ENCODE measurements at places on chromosomes 11 and 22.
A peak's percentile ranks its signal among the peaks of the same experiment; 100 is the strongest.

DNA sequence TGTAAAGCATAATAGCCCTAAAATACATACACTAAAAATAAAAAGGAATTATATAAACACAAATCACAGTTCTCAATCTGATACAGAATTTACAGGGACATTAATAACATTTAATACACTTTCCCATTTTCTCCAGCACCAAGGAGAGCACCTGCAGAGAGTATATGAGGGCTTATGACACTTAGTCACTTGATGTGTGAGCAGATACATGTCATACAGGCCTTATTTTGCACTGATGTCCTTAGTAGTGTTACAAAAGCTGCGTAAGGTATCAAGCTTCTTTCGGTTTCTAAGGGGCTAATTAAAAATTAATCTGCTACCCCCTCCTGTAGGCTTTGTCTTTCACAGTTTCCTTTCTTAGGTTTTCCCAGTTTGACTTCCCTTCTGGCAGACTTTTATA lies 61.3 kb downstream of the TRIM44 start:
- DNase-seq = no peak
- no peaks in the 10 kb centered on the region for H3K4me1 ChIP-seq
- H3K36me3 ChIP-seq = peaks cover 19% of the 10 kb centered on the region

GRCh38 chr22:27258616-27259172 lies 542.9 kb downstream of the MN1 start:
- H3K27me3 ChIP-seq = no peaks in the 10 kb centered on the region
- no peaks in the 10 kb centered on the region for H3K36me3 ChIP-seq
- H3K4me3 ChIP-seq = no peak overlapping the region
- H3K27ac ChIP-seq = no peak overlapping the region

DNA sequence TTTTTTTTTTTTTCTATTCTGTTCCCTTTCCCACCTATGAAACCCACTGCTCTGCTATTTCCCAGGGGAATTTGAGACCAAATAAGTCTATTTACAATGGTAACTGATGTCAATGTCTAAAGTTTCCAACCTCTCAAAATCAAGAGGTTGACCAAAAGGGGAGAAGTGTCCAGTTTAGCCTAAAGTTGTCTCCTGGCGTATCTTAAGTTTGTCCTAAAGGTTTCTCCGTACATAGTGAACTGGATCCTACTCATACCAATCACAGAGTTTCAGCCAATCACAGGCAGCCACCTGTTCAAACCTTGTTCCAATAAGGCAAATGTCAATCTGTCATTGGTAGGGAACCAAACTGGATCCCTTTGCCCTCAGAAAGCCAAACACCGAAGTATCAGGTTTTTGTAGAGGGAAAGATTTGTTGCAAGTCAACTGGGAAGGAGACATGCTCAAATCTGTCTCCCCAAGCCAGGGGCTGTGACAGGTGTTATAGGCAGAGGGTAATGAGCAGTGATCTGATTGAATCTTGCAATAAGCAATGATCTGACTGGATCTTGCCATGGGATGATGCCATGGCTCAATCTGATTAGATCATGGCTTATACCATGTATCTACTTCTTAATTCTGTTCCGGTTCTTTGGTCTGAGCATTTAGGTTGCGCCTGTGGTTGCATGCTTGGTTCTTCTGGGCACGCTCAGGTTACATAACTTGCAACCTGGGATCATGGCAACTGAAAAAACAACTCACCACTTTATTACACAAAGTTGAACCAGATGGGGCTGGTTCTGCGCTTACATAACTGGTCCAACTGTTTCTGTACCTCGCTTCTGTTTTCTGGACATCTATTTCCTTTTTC lies 1.1 kb upstream of the VPS37C start:
- no peaks in the 10 kb centered on the region for H3K36me3 ChIP-seq
- H3K27me3 ChIP-seq = no peaks in the 10 kb centered on the region
- H3K4me1 ChIP-seq = peaks cover 21% of the 10 kb centered on the region

DNA sequence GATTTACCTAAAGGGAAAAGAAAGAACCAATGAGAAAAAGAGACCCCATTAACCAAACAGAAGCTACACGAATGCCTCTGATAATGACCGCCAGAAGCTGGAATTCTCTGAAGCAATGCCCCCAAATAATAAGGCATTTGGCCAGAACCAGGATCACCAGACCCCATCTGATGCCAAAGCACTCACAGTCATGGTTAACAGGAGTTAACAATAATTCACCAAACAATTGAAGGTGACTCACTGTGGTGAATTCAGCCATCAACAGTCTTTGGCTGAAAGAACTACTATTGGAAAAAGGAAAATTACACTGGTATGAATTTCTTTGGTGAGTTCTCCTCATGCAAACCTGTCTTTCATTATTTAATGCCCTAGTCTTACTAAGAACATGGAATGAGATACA lies 21.9 kb upstream of the NFRKB start:
- H3K36me3 ChIP-seq = peaks cover 35% of the 10 kb centered on the region
- no peaks in the 10 kb centered on the region for H3K27me3 ChIP-seq
- no peak for DNase-seq

DNA sequence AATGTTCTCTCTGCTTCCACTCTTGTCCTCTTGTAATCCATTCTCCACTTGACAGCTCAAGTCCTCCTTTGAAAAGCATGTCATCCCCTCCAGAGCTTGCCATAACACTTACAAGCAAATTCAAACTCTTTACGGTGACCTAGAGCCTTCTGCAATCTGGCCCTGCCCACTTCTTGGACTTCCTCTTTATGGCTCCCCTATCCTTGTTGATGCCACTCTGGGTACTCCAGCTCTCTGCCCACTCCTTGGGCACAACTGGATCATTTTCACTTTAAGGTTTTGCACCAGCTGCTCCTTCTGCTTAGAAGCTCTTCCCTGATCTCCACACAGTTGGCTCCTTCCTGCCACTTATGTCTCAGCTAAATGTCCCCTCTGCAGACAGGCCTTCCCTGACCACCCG lies 217.9 kb downstream of the DSCAML1 start:
- H3K4me3 ChIP-seq = no peak overlapping the region
- no peaks in the 10 kb centered on the region for H3K36me3 ChIP-seq
- H3K27ac ChIP-seq = no peak overlapping the region
- no peak for DNase-seq

- H3K27me3 ChIP-seq = no peaks in the 10 kb centered on the region
- H3K4me3 ChIP-seq = no peak overlapping the region
- H3K36me3 ChIP-seq = peaks cover 82% of the 10 kb centered on the region
Measured at GRCh38 chr11:73363147-73363546, 13.1 kb upstream of the RELT start.

- no peak overlapping the region for H3K4me3 ChIP-seq
- DNase-seq = no peak
- no peak overlapping the region for H3K27ac ChIP-seq
- no peaks in the 10 kb centered on the region for H3K27me3 ChIP-seq
- H3K4me1 ChIP-seq = no peaks in the 10 kb centered on the region
Measured at GRCh38 chr11:2355000-2355644, 22.0 kb upstream of the CD81 start.

DNA sequence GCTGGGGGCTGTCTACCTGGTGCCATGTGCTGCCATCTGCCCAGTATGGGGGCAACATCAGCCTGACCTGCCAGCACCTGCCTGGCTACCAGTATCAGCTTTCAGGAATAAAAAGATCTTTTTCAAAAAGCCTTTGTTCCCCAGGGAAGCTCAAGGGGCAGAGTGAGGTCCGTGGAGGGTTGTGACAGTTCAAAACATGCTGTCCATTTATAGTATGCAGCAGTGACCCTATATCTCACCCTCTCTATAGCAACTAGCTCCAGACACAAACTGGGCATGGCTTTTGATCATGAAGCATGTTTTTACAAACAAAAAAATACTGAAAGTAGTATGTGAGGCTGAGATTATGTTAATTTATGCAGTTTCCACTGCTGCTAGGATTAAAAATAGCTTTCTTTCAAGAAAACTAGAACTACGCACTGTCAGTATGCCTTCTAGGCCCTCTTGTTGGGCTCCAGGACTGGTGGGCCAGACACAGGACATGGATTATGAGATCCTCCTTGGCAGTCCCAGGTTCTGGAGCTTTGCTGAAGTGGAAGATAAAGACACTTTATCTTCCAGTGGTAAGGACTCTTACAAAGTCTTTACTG lies 23.4 kb downstream of the NAV2 start:
- no peak overlapping the region for H3K27ac ChIP-seq
- DNase-seq = no peak
- peaks cover 7% of the 10 kb centered on the region for H3K4me1 ChIP-seq

GRCh38 chr11:69463181-69463994 lies 18.1 kb upstream of the LINC01488 start:
- H3K36me3 ChIP-seq = no peaks in the 10 kb centered on the region
- no peak overlapping the region for H3K4me3 ChIP-seq
- H3K27ac ChIP-seq = no peak overlapping the region
- H3K4me1 ChIP-seq = no peaks in the 10 kb centered on the region

GRCh38 chr11:49208006-49208721 lies at the start of gene FOLH1:
FOLH1 (minus strand) TSS chr11:49208602; CDS start chr11:49208409, 193 bp downstream.
- H3K27ac ChIP-seq = peak within 1 kb of the TSS; percentile 43
- H3K4me3 ChIP-seq = peak within 1 kb of the TSS; percentile 46
- H3K27me3 ChIP-seq = no peaks in the 10 kb centered on the region
- peak; percentile 71 for DNase-seq
- peaks cover 5% of the 10 kb centered on the region for H3K4me1 ChIP-seq

DNA sequence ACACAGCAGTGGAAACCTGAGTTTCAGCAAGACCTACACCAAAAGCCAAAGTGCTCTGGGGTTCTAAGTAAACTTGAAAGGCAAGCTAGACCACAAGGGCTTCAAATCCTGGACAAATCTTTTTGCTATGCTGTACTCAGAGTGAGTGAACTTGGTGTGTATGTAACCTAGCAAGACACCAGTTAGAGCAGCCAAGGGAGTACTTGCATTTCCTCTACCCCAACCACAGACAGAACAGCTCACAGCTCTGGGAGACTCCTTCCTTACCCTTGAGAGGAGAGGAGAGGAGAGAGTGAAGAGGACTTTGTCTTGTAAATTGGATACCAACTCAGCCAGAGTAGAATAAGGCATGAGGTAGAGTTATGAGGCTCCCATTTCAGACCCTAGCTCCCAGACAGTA lies 71.4 kb downstream of the CTSC start:
- no peaks in the 10 kb centered on the region for H3K4me1 ChIP-seq
- no peak for DNase-seq
- no peak overlapping the region for H3K4me3 ChIP-seq

DNA sequence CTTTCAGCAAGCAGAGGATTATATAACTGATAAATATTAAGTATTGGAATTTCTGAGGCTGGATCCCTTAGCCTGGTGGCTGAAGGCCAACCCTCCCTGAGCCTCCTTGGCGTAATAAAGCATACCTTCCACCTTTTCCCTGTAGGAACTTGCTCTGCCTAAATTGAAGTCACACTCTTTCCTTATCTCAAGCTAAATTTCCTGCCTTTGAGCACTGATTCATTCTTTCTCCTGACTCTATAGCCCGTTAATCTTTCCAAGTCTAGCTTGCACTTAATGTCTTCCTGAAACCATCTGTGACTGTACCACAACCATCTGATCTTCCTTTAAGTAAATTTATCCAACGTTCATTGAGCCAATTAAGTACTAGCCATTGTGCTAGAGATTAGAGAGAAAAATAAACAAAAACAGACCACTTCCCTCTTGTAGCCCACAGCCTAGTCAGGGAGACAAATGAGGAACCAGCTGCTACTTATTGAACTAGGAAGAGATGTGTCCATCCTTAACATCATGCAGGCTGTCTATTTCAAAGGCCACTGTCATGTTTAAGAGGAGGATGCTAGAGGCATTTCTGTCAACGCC lies 62.9 kb downstream of the GRK3 start:
- peaks cover 20% of the 10 kb centered on the region for H3K4me1 ChIP-seq
- H3K36me3 ChIP-seq = no peaks in the 10 kb centered on the region
- H3K27me3 ChIP-seq = no peaks in the 10 kb centered on the region
- DNase-seq = no peak
- no peak overlapping the region for H3K27ac ChIP-seq
- H3K4me3 ChIP-seq = no peak overlapping the region

DNA sequence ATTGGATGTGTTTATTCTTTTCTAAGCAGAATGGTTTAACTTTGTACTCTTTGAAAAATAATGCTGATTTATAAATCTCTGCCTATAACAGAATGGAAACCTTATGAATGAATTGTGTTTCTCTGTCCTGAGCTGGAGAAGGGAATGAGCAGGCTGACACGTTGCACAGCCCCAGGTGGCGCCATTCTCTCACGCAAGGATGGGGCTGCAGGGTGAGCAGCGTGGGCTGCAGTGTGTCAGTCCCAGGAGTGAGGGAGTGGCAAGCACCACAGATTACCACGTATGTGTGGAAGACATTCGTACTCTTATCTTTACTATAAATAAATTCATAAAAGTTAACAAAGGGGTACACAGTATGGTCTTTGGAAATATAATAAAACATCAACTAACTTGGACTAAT lies 33.4 kb downstream of the FDX1 start:
- no peak overlapping the region for H3K27ac ChIP-seq
- H3K4me1 ChIP-seq = no peaks in the 10 kb centered on the region
- no peaks in the 10 kb centered on the region for H3K27me3 ChIP-seq
- H3K36me3 ChIP-seq = peaks cover 39% of the 10 kb centered on the region
- no peak overlapping the region for H3K4me3 ChIP-seq
- peak; percentile 72 for DNase-seq

GRCh38 chr11:114110952-114111947 lies 51.7 kb downstream of the ZBTB16 start:
- no peaks in the 10 kb centered on the region for H3K27me3 ChIP-seq
- H3K4me1 ChIP-seq = peaks cover 82% of the 10 kb centered on the region
- no peak overlapping the region for H3K4me3 ChIP-seq
- H3K36me3 ChIP-seq = peaks cover 4% of the 10 kb centered on the region
- H3K27ac ChIP-seq = peak overlapping the region; percentile 74
- DNase-seq = no peak

GRCh38 chr11:3341298-3341697 lies 37.6 kb downstream of the ZNF195 start:
- H3K36me3 ChIP-seq = no peaks in the 10 kb centered on the region
- H3K4me1 ChIP-seq = no peaks in the 10 kb centered on the region
- DNase-seq = peak; percentile 80
- no peak overlapping the region for H3K27ac ChIP-seq
- no peaks in the 10 kb centered on the region for H3K27me3 ChIP-seq

- no peaks in the 10 kb centered on the region for H3K36me3 ChIP-seq
- H3K4me1 ChIP-seq = peaks cover 13% of the 10 kb centered on the region
- H3K4me3 ChIP-seq = no peak overlapping the region
- no peak for DNase-seq
Measured at GRCh38 chr11:15889363-15890030, 466.8 kb downstream of the SOX6 start.

DNA sequence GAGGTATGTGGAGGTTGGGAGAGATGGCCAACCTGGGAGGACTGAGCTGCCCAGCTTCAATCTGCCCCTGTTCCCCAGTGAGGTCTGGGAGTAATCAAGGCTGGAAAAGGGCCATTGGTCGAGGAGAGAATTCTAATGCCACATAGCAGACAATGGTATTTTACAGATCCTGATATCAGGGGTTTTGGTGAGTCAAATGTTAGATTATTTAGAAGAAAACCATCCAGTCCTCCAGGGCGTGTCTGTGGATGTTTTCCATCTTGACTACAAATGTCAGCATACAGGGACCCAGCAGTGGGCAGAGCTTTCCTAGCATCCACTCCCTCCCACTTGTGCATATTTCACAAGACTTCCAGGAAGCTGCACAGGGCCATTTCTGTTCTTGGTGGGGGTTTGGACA lies 107.9 kb downstream of the SCN3B start:
- H3K4me3 ChIP-seq = no peak overlapping the region
- H3K4me1 ChIP-seq = no peaks in the 10 kb centered on the region
- H3K27ac ChIP-seq = no peak overlapping the region
- no peak for DNase-seq
- no peaks in the 10 kb centered on the region for H3K27me3 ChIP-seq

GRCh38 chr11:103395612-103396011 lies 286.4 kb downstream of the DYNC2H1 start:
- H3K36me3 ChIP-seq = no peaks in the 10 kb centered on the region
- no peaks in the 10 kb centered on the region for H3K27me3 ChIP-seq
- H3K4me3 ChIP-seq = no peak overlapping the region
- H3K27ac ChIP-seq = no peak overlapping the region
- no peaks in the 10 kb centered on the region for H3K4me1 ChIP-seq
